Endodermal cell (in vitro differentiated cells): ENCODE measurements at places on chromosomes 13 and 19. TPM values are rescaled to one million over a fixed set of nuclear protein-coding genes. Genes with fewer than 3 reads are reported as not detected.

DNA sequence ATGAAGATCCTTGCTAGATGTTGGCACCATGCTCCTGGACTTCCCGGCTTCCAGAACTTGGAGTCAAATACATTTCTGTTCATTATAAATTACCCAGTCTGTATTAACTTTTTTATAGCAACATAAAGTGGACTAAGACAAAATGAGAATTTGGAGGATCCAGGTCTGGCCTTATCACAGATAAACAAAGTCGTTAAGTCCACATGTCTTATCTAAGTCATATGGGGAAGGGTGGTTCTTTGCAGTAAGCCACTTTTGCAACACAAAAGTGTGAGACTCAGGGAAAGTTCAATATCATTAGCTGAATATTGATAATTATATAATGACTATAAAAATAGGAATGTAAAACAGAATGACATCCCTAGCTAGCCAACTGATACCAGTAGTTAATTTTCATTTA lies 91.6 kb upstream of the SIAH3 start:
- no peak for DNase-seq

DNA sequence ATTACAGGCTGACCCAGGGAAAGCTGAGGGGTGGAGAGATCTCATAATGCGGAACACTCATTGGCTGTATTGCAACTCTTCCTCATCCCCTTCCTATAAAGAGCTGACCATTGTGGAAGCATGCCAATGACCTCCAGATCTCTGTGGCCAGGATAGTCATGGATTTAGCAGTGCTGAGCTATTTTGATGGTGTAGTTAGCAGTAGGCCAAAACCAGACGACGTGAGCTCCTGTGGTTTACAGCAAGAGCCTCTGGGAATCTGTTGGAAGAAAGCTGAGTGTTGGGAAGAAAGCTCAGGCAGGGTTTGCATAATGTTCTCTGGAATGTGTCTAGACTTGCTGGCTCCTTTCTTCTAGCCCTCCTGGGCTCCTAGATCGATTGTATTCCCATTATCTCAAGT lies 187.5 kb upstream of the GPC6 start:
- no peak for DNase-seq

GRCh38 chr13:37504251-37504650 lies 94.3 kb downstream of the POSTN start:
- DNase-seq, result no peak

DNA sequence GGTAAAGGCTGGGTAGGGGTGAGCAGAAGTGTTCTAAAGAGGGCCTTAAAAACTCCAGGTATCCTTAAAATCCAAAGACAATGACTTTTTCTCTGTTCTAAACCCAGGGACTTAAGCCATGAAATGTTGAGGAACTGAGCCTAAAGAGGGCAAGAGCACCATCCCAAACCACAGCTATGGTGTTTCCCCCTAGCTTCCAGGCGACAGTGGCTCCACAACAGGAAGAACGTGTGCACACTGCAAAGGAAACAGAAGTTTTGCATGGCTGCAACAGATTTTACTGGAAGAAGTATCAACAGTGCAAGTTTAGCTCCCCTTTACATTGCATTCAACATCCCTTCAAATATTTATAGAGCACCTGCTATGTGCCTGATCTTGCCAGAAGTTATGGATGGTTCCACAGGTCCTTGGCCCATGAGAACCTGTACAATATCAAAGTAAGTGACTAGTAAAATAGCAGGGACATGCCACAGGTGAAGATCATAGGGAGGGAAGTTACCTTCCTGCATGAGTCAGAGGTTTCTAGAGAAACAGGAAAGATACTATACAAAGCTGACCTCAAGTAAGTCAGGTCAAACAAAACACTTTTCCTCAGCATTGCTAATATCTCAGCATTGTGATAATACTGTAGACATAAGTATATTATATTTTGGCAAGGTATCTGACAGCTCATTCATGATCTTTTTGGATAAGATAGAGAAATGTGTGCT lies 8.4 kb upstream of the KCTD12 start:
- no peak for DNase-seq

DNA sequence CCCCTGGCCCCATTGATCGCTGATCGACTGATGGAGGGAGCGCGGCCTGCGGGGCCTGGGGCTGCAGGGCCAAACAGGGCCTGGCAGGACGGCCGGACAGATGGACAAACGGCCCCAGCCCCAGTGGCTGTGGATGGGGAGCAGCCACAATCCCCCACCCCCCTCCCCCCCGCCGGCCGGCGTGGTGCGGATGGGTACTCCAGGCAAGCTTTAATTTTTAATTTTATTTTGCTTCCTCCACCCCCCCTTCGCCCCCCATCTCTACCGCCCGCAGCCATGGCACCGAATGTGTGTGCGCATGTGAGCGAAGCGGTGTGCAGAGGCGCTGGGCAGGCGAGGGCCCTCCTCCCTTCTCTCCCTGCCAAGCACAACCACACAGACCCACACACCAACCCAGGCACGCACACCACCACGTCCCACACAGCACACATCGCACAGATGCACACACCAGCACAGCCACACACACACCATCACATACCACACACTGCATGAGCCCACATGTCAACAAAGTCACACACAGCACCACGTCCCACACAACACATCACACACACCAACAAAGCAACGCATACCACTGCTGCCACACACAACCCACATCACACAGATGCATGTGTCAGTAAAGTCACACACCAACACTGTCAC lies 12.4 kb downstream of the ERFL start:
- DNase-seq, result no peak

The IGSF23 gene
- not detected in 2 replicates for total RNA-seq

The DDX39A gene
- total RNA-seq, result 82.5 and 82.7 TPM in 2 replicates

The CALR3 gene
- total RNA-seq, result 0.25 TPM in 1 of 2 replicates, not detected in the other

The COX6B2 gene
- 0.59 to 2.6 TPM (median 0.75 TPM) in 3 replicates for total RNA-seq

The SIGLEC12 gene
- total RNA-seq, result not detected in 3 replicates
